Caco-2 (cell line): ENCODE measurements at places on chromosomes 7 and 10. TPM values are rescaled to one million over a fixed set of nuclear protein-coding genes. Genes with fewer than 3 reads are reported as not detected.

Gene PLXNA4
- total RNA-seq = 0.43 and 0.58 TPM in 2 replicates

Gene FGF8
- 0.68 TPM in 1 of 2 replicates, not detected in the other for total RNA-seq

Gene AS3MT
- total RNA-seq = 6.4 and 8.6 TPM in 2 replicates

Gene OR6B1
- total RNA-seq = not detected in 2 replicates

Gene ANKRD16
- total RNA-seq = 17.4 and 20.2 TPM in 2 replicates

Gene SAMD9L
- total RNA-seq = not detected in 2 replicates

- H3K4me1 ChIP-seq = no peaks in the 10 kb centered on the region
- H3K4me3 ChIP-seq = no peak overlapping the region
- no peaks in the 10 kb centered on the region for H3K27me3 ChIP-seq
- no peaks in the 10 kb centered on the region for H3K36me3 ChIP-seq
Measured at GRCh38 chr10:44650691-44651661, 260.2 kb upstream of the TMEM72 start.

GRCh38 chr10:6678211-6678803, 98.2 kb upstream of the PRKCQ start:
- no peaks in the 10 kb centered on the region for H3K36me3 ChIP-seq
- H3K27me3 ChIP-seq = no peaks in the 10 kb centered on the region
- H3K4me1 ChIP-seq = no peaks in the 10 kb centered on the region
- no peak overlapping the region for H3K4me3 ChIP-seq

DNA sequence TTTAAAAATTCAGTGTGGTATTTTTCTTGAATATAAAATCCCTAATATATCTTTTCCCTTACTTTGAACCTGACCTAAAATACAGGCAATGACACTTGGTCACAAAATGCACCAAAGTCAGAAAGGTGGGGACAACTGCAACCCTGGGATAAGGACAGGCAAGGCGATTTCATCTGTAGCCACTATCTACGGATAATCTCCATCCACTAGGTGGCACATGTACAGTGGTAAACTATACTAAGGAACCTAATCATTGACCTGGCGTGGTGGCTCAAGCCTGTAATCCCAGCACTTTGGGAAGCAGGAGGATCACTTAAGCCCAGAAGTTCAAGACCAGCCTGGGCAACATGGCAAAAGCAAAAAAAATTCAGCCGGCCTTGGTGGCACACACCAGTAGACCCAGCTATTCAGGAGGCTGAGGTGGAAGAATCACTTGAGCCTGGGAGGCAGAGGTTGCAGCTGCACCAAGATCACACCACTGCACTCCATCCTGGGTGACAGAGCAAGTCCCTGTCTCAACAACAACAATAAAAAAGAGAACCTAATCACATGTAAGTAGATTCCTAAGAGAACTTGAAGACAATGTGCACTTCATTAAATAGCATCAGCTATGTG, 98.9 kb downstream of the KMT2C start:
- DNase-seq = peak; percentile 50
- H3K36me3 ChIP-seq = no peaks in the 10 kb centered on the region
- H3K4me1 ChIP-seq = no peaks in the 10 kb centered on the region
- H3K27me3 ChIP-seq = no peaks in the 10 kb centered on the region
- H3K4me3 ChIP-seq = no peak overlapping the region

- peaks cover 14% of the 10 kb centered on the region; the same call in 1 of the 2 replicates for H3K4me1 ChIP-seq
- H3K27ac ChIP-seq = no peak overlapping the region
- no peaks in the 10 kb centered on the region for H3K36me3 ChIP-seq
- H3K27me3 ChIP-seq = no peaks in the 10 kb centered on the region
Measured at GRCh38 chr7:43462836-43463235, 120.1 kb upstream of the STK17A start.

GRCh38 chr7:69599286-69599954, 1.1 kb downstream of the AUTS2 start:
- peaks cover 13% of the 10 kb centered on the region for H3K4me1 ChIP-seq
- no peaks in the 10 kb centered on the region for H3K36me3 ChIP-seq
- peak overlapping the region; percentile 57 for H3K4me3 ChIP-seq
- H3K27ac ChIP-seq = no peak overlapping the region
- H3K27me3 ChIP-seq = no peaks in the 10 kb centered on the region; the same call in 1 of the 2 replicates

GRCh38 chr10:28111712-28112111, 112.8 kb upstream of the ODAD2 start:
- H3K36me3 ChIP-seq = no peaks in the 10 kb centered on the region
- no peaks in the 10 kb centered on the region for H3K4me1 ChIP-seq
- DNase-seq = no peak
- H3K27me3 ChIP-seq = no peaks in the 10 kb centered on the region
- H3K4me3 ChIP-seq = no peak overlapping the region
- no peak overlapping the region for H3K27ac ChIP-seq

GRCh38 chr7:74653686-74654181, 3.8 kb upstream of the GTF2I start:
- no peaks in the 10 kb centered on the region for H3K27me3 ChIP-seq
- no peak overlapping the region for H3K4me3 ChIP-seq
- no peaks in the 10 kb centered on the region for H3K36me3 ChIP-seq
- H3K4me1 ChIP-seq = peaks cover 42% of the 10 kb centered on the region
- peak overlapping the region; percentile 73 for H3K27ac ChIP-seq

DNA sequence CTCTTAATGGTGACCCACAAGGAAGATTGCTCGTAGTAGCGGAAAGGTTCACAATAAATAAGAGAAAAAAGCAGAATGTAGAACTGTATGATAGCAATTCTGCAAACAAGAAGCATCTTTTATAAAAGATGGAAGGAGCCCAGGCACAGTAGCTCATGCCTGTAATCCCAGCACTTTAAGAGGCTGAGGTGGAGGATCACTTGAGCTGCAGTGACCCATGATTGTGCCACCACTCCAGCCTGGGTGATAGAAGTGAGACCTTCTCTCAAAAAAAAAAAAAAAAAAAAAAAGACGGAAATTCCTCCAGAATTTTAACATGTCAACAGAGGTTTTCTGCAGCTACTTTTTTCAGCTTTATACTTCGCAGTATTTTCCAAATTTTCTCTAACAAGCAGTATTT, 13.2 kb downstream of the GATAD1 start:
- no peaks in the 10 kb centered on the region for H3K36me3 ChIP-seq
- no peak overlapping the region for H3K27ac ChIP-seq
- H3K4me1 ChIP-seq = peaks cover 11% of the 10 kb centered on the region
- H3K4me3 ChIP-seq = no peak overlapping the region

GRCh38 chr7:28069807-28070206, 110.8 kb downstream of the JAZF1 start:
- no peaks in the 10 kb centered on the region; the same call in 1 of the 2 replicates for H3K27me3 ChIP-seq
- H3K36me3 ChIP-seq = no peaks in the 10 kb centered on the region
- no peaks in the 10 kb centered on the region for H3K4me1 ChIP-seq
- no peak overlapping the region for H3K4me3 ChIP-seq

DNA sequence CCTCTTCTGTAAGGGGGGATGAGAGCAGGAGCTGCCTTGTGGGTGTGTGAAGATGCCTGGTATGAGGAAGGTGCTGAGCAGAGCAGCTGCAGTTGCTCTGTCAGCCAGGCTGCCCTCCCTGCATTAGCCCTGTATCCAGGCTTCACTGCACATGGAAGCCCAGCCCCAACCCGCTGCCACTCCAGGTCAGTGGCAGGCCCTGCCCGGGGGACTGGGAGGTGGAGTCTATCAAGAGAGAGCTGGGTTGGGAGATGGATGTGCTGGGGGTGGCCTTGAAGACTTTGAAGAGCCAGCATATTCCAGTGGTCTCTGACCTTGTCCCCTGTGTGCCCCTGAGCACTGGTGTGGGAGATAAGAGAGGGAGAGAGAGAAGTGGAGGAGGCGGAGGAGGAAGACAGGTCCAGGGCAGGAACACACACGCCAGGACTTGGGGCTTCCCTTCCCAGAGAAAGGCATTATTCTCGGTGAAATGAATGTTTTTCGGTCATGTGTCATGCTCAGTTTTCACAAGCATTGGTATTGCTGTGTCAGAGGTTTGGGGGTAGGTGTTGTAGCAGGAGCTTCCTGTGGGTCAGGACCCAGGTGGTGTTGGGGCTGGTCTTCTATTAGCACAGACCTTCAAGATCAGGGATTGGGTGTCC, 2.6 kb downstream of the PPIF start:
- no peak for DNase-seq
- no peak overlapping the region for H3K4me3 ChIP-seq
- peak overlapping the region; percentile 8 for H3K27ac ChIP-seq
- no peaks in the 10 kb centered on the region; the same call in 1 of the 2 replicates for H3K4me1 ChIP-seq
- H3K27me3 ChIP-seq = no peaks in the 10 kb centered on the region

- peaks cover 44% of the 10 kb centered on the region for H3K4me1 ChIP-seq
- H3K27ac ChIP-seq = peak overlapping the region; percentile 92
- H3K27me3 ChIP-seq = no peaks in the 10 kb centered on the region
Measured at GRCh38 chr7:22582863-22583622, 83.1 kb upstream of the STEAP1B start.

DNA sequence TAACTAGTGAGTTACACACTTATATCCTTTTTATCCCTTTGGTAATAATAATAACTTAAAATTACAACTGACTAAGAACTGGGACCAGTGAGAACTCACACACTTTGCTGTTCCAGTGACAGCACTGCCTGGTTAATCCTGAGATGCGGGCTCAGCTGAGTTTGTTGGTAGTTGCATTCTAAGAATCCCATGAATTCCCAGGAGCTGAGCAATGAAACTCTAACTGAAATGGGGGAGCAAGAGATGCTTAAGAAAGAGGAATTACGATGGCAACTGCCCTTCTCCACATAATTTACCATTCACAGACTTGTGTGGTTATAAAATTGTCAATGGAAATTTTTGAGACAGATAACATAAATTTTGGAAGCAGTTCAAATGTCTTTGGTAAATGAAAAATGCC, 659.4 kb downstream of the MAGI2 start:
- H3K4me1 ChIP-seq = no peaks in the 10 kb centered on the region
- no peak overlapping the region for H3K27ac ChIP-seq
- no peaks in the 10 kb centered on the region for H3K36me3 ChIP-seq
- no peak overlapping the region for H3K4me3 ChIP-seq

DNA sequence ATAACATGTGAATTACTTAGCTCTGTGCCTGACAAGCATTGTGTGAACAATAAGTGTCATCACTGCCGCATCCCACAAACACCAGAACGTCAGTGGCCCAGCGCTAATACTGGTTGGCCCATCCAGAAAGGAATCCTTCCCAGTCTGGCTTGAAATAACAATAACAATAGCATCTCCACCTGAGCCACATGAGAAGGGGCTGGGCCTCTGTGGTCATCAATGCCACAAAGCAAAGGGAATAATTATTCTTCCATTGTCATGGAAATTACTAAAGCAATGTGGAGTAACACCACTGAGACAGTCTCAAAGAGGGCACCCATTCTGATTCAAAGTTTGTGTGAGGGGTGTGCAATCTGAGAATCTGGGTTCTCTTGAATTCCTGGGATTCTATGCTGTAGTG, 105.7 kb upstream of the INHBA start:
- no peak for DNase-seq
- no peak overlapping the region for H3K4me3 ChIP-seq
- peaks cover 2% of the 10 kb centered on the region for H3K27me3 ChIP-seq
- no peaks in the 10 kb centered on the region for H3K4me1 ChIP-seq

- H3K27me3 ChIP-seq = no peaks in the 10 kb centered on the region
- H3K36me3 ChIP-seq = no peaks in the 10 kb centered on the region
- H3K4me3 ChIP-seq = no peak overlapping the region
Measured at GRCh38 chr7:76514926-76515771, 4.8 kb downstream of the UPK3B start.

- no peaks in the 10 kb centered on the region for H3K4me1 ChIP-seq
- no peak for DNase-seq
- no peak overlapping the region for H3K27ac ChIP-seq
- H3K36me3 ChIP-seq = no peaks in the 10 kb centered on the region
- no peaks in the 10 kb centered on the region; the same call in 1 of the 2 replicates for H3K27me3 ChIP-seq
- no peak overlapping the region for H3K4me3 ChIP-seq
Measured at GRCh38 chr7:38542156-38542555, 89.0 kb downstream of the AMPH start.

DNA sequence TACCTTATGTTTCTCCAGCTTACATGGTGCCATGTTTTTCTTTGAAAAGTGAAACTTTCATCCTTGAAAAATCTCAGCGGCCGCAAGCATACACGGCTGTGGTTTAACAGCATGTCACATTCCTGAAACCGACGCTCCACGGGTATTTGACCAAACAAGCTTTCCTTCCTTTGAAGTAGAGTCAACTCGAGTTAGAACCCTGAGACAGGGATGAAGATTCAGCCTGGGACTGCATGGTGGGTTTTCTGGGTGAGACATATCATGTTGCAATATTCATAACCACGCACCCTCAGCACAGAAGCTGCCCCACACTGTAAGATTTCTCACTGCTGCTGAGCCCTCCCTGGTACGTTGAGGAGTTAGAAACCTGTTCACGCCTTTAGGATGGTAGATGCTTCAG, 8.1 kb downstream of the CYP26A1 start:
- no peaks in the 10 kb centered on the region for H3K36me3 ChIP-seq
- peak overlapping the region; percentile 21 for H3K27ac ChIP-seq
- H3K4me3 ChIP-seq = no peak overlapping the region
- no peak for DNase-seq

- no peak overlapping the region for H3K4me3 ChIP-seq
- peaks cover 21% of the 10 kb centered on the region for H3K4me1 ChIP-seq
- H3K27ac ChIP-seq = peak overlapping the region; percentile 67
- H3K36me3 ChIP-seq = no peaks in the 10 kb centered on the region; the same call in none of the 2 replicates
- peak; percentile 23 for DNase-seq
Measured at GRCh38 chr10:93591065-93591808, 9.8 kb downstream of the RBP4 start.

DNA sequence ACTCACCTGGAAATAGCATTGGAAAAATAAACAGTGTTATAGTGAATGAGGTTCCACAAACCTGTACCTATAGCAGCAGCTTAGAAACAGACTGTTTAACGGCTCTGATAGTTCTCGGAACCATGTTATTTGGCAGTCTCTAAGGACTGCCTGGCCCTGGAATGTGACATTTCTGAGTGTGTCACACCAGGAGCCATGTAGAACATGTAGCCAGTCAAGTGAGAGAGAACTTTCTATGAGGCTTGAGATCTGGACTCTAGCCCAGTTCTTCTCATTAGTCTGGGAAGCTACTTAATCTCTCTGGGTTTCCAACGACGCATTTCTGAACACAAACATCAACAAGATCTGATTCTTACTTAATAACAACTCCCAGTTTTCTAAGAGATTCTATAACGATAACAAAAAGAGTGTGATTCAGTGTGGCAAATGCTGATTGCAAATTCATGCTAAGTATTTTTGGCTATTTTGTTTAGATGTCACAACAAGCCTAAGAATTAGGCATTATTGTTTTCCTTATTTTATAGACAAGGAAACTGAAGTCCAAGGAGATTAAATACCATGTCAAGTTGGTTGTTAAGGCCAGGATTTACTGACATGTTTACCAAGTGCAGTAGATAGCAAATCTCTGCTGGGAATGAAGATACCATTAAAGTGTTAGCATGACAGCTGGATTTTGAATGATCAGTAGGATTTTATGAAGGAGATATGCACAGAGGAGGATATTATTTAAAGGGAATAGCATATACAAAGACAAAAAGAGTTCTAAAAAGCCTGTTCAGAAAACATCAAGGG, 47.2 kb downstream of the APBB1IP start:
- peaks cover 33% of the 10 kb centered on the region for H3K4me1 ChIP-seq
- no peak overlapping the region for H3K4me3 ChIP-seq
- no peak for DNase-seq
- no peaks in the 10 kb centered on the region for H3K36me3 ChIP-seq
- peak overlapping the region; percentile 26 for H3K27ac ChIP-seq
